AG09309 (cell line): ENCODE measurements at places on chromosomes 11 and 22.

- DNase-seq, result no peak
Measured at GRCh38 chr11:125357551-125357950, 138.5 kb downstream of the FEZ1 start.

- no peak for DNase-seq
Measured at GRCh38 chr11:116052603-116053547, 548.7 kb upstream of the CADM1 start.

DNA sequence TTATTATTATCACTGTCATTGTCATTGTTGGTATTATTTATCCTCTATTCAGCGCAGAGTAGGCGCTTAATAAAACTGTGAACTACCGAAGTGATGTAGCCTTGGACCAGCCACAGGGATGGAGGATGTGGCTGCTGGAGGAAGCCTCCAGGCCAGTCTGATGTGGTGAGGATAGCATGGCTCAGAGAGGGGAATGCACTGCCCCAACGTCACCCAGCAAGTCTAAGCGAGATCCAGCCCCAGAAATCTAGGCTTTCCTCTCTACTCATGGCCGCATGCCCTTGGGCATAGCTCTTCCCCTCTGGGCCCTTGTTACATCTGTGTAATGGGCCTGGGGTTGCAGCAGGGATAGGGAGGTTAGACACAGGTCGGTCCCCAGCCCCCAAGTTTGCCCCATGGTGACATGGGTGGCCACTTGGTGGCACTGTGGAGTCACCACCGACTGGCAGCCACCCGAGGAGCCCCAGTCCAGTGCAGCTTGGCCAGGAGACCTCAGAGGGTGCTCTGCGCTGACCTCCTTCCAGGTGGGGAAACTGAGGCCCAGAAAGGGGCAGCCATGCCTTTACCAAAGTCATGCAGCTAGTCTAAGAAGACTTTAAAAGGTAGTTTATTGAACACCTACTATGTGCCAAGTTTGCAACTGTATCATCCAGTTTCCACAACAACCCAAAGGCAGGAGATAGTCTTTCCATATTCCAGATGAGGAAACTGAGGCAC, 395.7 kb downstream of the MN1 start:
- no peak for DNase-seq

GRCh38 chr11:120207512-120207911, 3.3 kb upstream of the OAF start:
- no peak for DNase-seq

DNA sequence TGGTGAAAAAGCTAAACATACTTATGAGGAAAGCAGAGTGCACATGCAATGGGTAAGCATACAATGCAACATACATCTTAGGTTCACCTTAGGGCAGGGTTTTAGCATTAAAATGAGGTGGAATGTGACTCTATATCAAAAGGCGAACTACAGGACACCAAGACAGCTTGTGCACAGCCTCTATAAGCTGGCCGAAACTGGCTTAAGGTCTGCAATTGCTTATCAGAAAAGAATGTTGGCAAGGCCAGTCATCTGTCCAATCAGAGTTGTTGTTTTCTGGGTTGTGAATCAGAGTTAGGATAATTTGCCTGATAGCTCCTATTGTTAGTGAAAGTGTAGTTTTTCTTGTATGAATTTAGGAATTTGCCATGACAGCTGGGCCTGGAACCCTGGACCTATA, 76.5 kb downstream of the LRRC4C start:
- no peak for DNase-seq
